ENCODE measurements at places on chromosomes 6 and 20. TPM values are rescaled to one million over a fixed set of nuclear protein-coding genes. Genes with fewer than 3 reads are reported as not detected.

- peak; percentile 47 for DNase-seq
Measured at GRCh38 chr20:21303872-21304586, 898 bp downstream of the XRN2 start.

GRCh38 chr6:38138374-38138773 lies 318.8 kb downstream of the ZFAND3 start:
- no peak for DNase-seq

GRCh38 chr20:21272679-21273078 lies 30.5 kb upstream of the XRN2 start:
- no peak for DNase-seq

Gene SLC17A9
- 3.9 TPM for total RNA-seq

Gene TBP
- 5.2 TPM for total RNA-seq

DNA sequence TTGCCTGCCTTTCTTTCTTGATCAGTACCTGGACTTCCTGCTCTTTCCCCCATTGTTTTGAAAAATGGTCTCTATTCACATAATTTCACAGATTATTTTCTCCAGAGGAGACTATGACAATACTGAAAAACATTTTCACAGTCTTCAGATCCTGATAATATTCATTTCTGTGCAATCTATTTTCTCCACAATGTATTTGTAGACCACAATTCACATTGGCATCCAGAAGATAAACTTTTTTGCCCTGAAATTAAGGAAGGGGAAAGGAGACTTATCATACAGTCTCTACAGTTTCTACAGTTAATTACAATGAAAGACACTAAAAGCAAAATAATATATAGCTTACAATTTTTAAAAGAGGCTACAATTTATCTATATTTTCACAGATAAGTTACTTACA lies 18.4 kb downstream of the LCA5 start:
- no peak for DNase-seq

GRCh38 chr6:141140905-141141304 lies 991.8 kb upstream of the GJE1 start:
- DNase-seq, result no peak

DNA sequence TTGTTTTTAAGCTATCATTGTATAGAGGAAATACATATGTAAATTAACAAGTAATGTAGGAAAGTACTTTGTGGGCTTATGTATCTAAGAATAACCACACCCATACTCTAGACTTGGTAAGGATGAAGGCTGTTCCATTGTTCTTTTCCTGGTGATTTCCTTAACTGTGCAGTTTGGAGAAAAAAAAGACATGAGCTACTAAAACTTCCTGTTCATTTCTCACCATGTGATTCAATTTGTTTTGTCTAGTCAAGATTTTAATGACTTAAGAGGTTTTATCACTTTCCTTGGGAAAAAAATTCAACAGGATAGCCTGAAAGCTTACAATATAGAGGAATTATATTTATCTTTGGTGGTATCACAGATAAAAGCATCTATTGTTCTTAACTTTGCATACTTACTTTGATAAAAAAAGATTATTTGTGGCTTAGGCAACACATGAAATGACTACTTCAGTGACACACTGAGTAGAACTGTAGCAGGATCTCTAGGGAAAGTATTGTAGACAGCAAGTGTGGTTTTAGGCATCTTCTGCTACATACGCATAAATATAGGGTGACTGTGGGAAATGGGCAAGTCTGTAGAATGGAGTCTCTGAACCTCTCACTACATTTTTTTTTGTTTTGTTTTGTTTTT lies 80.3 kb downstream of the GJA1 start:
- peak; percentile 91 for DNase-seq

Gene PI3
- not detected for total RNA-seq

Gene TTLL9
- under 0.01 TPM for total RNA-seq

- DNase-seq, result no peak
Measured at GRCh38 chr6:25774120-25774715, 19.7 kb downstream of the SLC17A4 start.

Gene ADGRF5
- total RNA-seq, result 57.3 TPM

- DNase-seq, result no peak
Measured at GRCh38 chr6:13030396-13030795, 297.9 kb downstream of the TBC1D7 start.

DNA sequence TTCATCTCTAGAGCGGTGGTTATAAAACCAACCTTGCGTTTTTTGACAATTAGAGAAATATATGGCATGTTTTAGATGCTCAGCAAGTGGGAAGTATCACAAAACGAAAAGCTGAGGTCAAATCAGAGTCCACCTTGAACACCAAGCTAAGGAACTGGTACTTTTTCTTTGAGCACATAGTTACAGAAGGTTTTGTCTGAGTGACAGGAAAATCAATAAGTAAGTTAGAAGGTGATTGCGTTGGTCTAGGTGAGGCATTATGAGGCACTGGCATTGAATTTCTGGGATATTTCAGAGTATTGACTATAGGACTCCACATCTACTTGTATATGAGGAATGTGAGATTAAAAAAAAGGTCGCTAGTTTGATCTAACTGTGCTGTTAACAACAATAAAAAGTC lies 597 bp upstream of the HINT3 start:
- DNase-seq, result no peak
